ENCODE measurements at places on chromosomes 3 and 15.

DNA sequence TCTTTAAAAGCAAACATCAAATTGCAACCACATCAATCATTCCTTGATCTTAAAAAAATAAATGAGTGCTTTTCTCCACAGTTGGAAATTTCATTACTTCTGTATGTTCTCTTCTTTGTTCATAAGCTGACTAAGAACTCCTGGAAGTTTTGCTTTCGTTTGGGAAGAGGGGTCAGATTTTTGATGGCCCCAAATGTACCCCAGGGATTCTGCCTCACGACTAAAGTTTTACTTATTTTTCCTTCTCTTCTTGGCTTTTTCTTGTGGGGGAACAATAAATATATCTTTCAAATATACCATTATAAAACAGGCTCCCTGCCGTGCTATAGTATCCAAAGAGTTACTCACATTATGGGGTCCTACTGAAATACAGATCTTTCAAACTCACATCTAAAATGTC is 215.0 kb upstream of the CDIN1 start:
- DNase-seq, result no peak

- no peak for DNase-seq
Measured at GRCh38 chr3:35773417-35773816, 134.1 kb downstream of the ARPP21 start.

DNA sequence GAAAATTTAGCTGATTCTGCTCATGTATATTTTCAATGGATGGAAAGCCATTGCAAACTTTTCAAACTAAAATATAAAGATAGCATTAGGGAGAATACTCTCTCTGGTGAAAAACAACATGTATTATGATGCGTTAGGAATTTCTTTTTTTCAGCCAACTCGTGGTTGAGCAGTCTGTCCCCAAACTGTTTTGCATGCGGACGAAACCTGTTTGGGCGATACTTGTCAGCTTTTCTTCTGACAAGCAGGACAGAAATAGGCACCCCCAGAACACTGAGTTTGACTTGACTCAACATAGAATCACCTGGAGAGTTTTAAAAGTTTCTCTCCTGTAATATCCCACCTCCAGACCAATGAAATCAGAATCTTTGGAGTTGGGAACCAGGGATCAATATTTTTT is 417.5 kb upstream of the TPRG1 start:
- no peak for DNase-seq

DNA sequence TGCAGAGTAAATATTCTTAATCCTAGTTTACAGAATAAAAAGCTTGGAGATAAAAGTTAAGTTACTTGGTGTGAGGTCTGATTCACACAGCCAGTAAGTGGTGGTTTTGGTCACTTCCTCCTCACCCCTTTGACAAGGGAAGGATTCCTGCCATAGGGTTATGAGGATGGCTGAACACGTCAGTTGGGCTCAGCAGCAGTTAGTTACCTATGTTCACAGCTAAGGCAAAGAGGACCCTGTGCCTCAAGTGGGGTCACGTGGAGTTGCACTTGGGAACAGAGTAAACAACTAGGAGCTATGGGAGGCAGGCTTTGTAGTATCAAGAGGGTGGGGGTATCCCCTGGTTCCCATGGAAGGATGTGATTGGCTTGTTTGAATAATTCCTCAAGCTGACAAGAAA is 232.2 kb downstream of the UBE2E2 start:
- no peak for DNase-seq

DNA sequence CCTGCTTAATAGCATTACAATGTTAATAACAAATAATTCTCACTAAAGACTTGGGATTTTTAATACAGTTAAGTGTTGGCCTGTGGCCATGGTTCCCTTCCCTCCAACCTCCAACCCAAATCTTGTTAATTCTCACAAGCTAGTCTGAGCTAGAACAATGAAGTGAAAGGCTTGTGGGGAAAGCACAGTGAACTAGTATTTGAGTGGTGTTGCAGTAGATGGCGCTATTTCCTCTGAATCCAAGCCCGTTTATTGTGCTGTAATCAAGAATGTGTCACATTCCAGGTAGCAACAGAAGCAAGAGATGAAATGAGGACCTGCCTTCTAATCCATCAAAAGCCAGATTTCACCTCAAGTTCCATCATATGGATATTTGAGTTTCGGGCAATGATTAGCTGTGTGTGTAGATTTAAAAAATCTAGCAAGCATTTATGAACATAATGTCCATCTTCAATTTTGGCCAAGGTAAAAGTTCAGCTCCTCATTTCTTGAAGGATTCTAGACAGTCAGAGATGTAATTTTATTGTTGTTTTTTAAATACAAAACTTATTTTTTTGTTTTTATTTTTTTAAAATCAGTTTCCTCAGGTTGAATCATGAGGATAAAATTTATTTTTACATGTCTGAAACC is 160.7 kb downstream of the SQOR start:
- peak; percentile 53 for DNase-seq

GRCh38 chr15:34841262-34841725 is 45.9 kb upstream of the ACTC1 start:
- peak; percentile 57 for DNase-seq

DNA sequence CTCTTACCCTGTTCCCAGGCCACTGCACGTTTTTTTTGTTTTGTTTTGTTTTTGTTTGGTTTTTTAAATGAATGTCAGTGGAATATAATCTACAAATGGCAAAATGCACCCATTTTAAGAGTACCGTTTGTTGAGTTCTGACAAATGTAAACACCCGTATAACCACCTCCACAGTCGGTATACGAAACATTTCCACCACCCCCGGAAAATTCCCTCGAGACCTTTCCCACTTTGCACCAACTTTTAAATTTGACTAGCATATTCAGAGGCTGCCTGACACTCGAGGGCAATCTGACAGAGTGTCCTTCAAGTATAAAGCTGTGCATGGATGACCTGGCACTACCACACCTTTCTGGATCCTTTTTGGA is 613 bp upstream of the ARHGEF3 start:
- no peak for DNase-seq

- no peak for DNase-seq
Measured at GRCh38 chr15:48766196-48766595, 44.7 kb downstream of the CEP152 start.

- DNase-seq, result no peak
Measured at GRCh38 chr3:134445636-134446035, 40.1 kb downstream of the ANAPC13 start.

DNA sequence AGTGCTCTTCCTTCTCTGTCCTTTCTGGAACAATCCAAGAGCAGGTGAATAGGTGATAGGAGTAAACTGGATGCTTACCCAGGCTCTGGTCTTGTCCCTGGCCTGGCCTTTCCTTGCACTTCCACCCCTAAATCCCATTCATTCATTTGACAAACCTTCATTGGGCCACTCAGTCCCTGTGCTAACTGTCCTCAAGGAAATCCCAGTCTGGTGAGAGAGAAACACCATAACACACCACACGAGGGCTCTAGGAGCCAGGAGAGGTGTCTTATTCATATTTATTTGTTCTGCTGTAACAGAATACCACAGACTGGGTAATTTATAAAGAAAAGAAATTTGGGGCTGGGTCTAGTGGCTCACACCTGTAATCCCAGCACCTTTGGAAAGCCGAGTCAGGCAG is 22.8 kb downstream of the EFCC1 start:
- DNase-seq, result no peak

GRCh38 chr15:60681353-60681752 is 202.4 kb upstream of the ICE2 start:
- DNase-seq, result no peak

DNA sequence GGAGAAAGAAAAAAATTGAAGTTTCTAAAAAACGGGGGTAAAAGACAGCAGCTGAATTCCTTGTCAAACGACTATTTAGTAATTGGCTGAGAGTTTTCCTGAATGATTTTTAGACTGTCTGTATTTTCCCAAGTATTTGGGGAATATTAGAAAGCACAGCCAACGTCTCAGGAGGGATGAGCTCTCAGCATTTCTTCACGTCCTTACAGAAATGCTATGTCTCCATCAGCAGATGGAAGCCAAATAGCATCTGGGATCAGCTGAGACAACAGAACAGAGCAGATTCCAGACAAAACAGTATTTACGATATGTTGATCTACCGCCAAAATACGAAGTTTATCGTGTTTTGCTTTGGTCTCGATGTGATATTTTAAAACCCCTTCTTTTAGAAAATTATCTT is 5.3 kb upstream of the TMC3 start:
- no peak for DNase-seq

GRCh38 chr3:152646004-152646403 is 188.9 kb upstream of the P2RY1 start:
- no peak for DNase-seq

DNA sequence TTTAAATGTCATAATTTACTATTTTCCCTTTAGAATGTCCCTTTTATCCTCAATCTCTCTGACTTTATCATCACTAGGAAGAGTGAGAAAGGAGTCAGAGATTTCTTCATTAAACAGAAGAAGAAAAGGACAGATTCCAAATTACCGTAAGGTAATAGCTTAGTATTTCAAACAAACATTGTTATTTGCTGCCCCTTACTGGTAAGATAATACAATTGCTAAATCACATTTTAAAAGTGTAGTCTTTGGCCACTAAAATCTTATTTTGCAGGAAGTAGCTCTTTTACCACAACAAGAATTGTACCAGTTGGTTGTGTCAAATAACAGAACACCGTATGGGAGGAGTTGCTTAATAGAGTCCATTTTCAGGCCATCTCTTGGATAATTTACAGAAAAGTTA is 53.7 kb downstream of the CGGBP1 start:
- peak; percentile 44 for DNase-seq

- DNase-seq, result peak; percentile 65
Measured at GRCh38 chr15:82942691-82943090, 9.8 kb downstream of the HOMER2 start.

- DNase-seq, result no peak
Measured at GRCh38 chr15:74840851-74841775, 1.8 kb downstream of the ULK3 start.

DNA sequence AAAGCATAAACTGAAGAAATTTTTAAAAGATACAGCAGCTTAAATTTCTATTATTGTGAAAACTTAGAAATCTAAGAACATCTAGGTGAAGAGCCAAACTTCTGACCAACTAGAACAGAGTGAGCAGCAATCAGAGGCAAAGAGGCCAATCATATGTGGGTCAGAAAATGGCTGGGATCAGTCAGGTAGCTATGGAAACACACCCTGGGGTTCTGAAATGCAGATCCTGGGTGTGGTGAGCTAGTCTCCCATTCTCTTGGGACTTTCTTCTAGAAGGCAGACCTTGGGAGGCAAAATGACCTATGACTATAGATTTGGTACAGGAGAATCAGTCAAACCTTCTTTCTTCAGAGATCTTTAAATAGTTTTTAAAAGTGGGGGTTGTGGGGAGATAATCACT is 385.8 kb downstream of the TBC1D5 start:
- no peak for DNase-seq

- DNase-seq, result no peak
Measured at GRCh38 chr15:60101416-60101815, 97.3 kb downstream of the FOXB1 start.

GRCh38 chr3:12959838-12960378 is 113.3 kb downstream of the IQSEC1 start:
- DNase-seq, result no peak

- no peak for DNase-seq
Measured at GRCh38 chr3:108124337-108125152, 33.7 kb upstream of the CD47 start.

DNA sequence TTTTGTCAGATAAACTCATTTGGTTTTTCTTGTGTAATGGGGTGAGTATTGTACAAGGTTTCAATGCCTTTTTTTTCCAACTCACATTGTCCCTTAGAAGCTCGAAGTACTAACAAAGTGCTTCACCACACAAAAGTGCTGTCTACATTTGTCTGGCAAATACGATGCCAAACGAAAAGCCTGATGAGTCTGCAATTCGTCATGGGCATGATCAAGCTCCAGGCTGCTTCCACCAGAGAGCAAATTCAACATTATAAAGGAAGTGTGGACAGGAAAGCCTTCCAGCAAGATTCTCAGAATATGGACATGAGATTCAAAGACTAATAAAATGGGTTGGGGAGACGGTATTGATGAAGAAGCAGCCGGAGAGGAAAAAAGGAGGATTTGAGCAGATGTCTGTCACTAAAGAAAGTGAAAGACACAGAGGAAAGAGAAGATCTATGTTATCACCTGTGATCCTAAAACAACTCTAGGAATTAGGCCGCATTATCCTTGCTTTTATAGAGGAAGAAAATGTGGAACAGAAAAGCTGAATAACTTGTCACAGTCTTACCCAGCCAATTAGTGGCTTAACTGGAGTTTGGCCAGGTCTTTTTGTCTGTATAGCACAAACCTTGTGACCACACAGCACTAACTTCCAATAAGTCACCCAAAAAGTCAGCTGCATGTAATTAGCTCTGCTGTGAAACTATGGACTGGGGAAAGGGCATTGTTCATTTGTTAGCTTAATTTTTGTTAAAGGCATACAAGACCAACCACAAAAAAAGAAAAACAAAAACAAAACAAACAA is 494.8 kb downstream of the FHIT start:
- DNase-seq, result peak; percentile 46

- no peak for DNase-seq
Measured at GRCh38 chr3:126065876-126066275, 18.0 kb downstream of the SLC41A3 start.

GRCh38 chr3:184336547-184337398 is 627 bp upstream of the FAM131A start:
- DNase-seq, result peak; percentile 67

GRCh38 chr15:59299929-59300617 is 72.6 kb downstream of the MYO1E start:
- peak; percentile 95 for DNase-seq

- DNase-seq, result peak; percentile 86
Measured at GRCh38 chr15:74620636-74621545, 5.3 kb downstream of the CLK3 start.

DNA sequence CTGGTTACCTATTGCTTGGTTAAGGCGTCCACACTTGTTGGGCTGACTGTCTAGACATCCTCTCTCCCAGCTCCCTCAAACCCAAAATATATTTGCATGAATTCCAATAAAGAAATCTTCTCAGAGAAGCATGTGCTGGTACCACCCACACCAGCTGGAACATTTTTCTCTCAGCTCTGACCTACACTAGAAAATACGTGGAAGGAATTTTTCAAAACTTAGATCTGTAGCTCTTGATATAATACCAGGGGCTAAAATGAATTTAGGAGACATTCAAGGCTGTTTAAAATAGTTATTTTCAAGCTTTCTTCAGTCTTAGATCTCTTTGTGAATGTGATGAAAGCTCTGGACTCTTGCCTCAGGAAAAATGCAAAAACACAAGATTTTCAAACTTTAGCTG is 590.4 kb downstream of the PDCD6IP start:
- no peak for DNase-seq

- no peak for DNase-seq
Measured at GRCh38 chr3:31050296-31050695, 155.8 kb upstream of the GADL1 start.

DNA sequence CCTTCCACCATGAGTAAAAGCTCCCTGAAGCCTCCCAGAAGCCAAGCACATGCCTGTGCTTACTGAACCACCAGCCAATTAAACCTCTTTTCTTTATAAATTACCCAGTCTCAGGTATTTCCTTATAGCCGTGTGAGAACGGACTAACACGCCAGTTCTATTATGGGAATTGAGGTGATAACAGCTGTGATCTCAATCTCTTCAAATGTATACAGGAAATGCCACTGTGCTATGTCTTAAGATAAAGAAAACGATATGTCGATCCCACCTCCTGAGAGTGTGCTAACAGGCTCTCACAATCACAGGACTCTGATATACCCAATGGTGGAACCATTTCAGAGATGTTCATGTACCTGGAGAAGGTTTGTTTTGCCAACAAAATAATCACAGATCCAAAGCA is 26.2 kb downstream of the CHSY1 start:
- DNase-seq, result no peak

Measured in AG08395 (cell line).